Lung (tissue), 17 donors: ENCODE measurements at places on chromosomes 1 and 21. TPM values are rescaled to one million over a fixed set of nuclear protein-coding genes. Genes with fewer than 3 reads are reported as not detected.

DNA sequence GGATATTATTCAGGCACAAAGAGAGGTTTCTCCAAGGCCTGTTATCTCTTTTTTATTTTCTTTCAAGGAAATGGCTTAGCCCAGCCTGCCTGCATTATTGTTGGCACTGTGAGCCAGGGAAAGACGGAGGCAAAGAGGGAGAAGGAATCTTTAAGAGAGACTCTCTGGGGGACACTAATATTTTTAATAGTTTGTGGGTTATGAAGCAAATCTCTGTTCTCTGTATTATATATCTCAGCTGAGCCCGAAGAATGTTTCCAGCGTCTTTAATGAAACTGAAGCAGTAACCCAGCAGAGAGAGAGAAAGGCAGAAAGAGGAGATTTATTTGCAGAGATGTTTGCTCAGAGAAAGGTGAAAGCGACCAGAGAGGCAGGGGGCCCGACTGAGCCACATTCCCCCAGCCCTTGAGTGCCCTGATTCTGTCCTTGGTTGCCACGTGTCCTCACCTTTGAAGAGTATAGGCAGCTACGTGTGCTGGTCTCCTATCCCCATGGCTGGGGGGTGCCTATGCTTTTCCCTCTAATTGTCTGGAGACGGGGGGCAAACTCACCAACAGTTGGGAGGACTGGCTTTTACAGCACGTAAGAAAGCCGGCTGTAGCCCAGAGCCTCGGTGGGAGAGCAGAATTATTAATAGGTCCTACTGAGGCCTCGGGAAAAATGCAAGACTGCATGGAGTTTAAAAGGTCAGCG, 166.4 kb downstream of the TRABD2B start:
- no peak overlapping the region for H3K27ac ChIP-seq
- H3K36me3 ChIP-seq: no peaks in the 10 kb centered on the region
- H3K4me1 ChIP-seq: peaks cover 2% of the 10 kb centered on the region
- DNase-seq: no peak
- H3K4me3 ChIP-seq: no peak overlapping the region

DNA sequence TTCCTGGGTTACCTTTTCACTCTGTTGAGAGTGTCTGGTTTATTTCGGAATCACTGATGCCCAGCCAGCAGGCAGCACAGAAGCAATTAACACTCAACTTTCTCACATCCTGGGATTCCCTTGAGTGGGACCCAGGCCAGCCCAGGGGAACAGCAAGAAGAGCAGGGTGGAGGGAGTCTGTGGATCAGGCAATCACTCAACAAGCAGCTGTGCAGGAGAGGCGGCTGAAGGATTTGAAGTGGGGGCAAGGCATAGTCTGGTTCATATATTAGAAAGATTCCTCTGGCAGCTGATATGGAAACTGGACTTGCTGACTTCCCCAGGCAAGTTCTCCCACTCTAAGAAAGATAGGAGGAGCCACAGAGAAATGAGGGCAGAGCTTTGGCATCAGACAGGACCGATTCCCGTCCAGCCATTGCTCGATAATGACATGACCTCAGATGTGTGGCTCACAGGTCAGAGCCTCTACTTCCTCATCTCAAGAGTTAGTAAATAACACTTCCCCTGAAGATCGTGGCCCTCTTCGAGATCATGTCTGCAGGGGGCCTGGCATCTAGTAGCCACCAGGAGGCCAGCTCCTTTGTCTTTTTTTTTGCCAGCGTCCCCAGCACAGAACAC, 12.4 kb downstream of the EPHA8 start:
- no peaks in the 10 kb centered on the region for H3K4me1 ChIP-seq
- no peak for DNase-seq
- H3K4me3 ChIP-seq: no peak overlapping the region
- H3K27me3 ChIP-seq: no peaks in the 10 kb centered on the region
- H3K36me3 ChIP-seq: no peaks in the 10 kb centered on the region

DNA sequence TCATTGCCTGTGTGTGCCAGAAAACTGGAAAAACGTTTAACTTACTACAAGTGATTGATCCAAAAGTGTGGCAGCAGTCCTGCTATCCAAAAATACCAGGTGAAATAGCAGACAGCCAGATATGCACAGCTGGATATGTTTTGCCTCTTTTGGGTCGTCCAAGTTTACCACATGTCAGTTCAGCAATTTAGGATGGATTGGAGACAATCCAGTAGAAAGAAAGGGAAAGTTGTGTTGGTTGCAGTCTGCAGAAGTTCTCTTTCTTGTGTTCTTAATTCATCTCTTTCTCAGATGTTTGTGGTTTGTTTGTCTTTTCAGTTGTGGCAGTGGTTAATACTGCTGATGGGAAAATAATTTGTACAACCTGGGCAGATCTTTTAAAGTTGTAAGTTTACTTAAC, 645.0 kb downstream of the PTPRC start:
- no peaks in the 10 kb centered on the region for H3K27me3 ChIP-seq
- H3K4me1 ChIP-seq: no peaks in the 10 kb centered on the region
- H3K36me3 ChIP-seq: no peaks in the 10 kb centered on the region
- H3K4me3 ChIP-seq: no peak overlapping the region
- no peak overlapping the region for H3K27ac ChIP-seq
- DNase-seq: peak; percentile 18

DNA sequence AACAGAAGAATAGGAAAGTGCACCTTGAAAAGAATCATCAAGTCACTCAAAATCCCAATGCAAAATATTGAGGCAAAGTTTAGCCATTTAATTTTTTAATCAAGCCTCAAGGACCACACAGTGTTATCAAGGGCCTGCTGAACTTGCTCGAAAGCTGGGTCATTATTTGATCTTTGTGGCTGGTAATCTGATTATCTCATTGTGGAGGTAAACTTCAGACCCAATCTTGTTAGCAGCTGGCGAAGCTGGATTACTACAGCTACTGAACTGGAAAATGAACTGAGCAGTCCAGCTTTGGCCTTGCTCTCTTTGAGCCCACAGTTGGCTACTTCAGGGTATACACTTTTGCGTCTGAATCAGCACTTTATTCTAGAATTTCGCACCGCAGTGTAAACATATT, 94.4 kb downstream of the BARHL2 start:
- H3K27ac ChIP-seq: no peak overlapping the region
- no peaks in the 10 kb centered on the region for H3K27me3 ChIP-seq
- no peaks in the 10 kb centered on the region for H3K4me1 ChIP-seq
- no peaks in the 10 kb centered on the region for H3K36me3 ChIP-seq

- H3K4me1 ChIP-seq: no peaks in the 10 kb centered on the region
- H3K36me3 ChIP-seq: peaks cover 8% of the 10 kb centered on the region
- no peak overlapping the region for H3K27ac ChIP-seq
Measured at GRCh38 chr1:21220815-21221214, 44.1 kb upstream of the EIF4G3 start.

DNA sequence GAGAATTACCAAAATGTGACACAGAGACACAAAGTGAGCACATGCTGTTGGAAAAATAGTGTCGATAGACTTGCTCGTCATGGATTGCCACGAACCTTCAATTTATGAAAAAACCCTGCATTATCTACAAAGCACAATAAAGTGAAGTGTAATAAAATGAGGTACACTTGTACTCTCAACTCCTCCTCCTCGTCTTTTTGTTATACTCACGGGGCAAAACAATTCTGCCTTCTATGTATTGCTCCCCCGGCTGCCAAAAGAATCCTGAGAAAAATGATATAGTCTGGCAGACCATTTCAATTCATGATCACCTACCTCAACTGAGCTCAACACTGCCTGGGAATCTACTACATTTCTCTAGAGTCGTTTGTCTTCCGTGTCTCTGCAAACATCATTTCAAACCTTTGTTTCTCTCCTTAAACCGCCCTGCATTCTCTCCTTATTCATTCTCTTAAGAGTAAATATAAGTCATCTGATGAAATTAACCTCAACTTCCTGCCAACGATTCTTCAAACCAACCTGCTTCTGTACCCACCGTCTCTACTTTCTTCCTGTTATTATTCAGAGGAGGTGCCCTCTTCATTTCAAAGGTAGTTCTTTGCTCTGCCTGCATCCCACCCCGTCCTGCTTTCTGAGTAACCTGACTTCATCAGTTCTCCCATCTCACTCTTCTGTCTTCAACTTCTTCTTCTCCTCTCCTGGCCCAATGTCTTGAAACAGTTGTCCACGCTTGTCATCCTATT, 12.9 kb upstream of the IL19 start:
- peaks cover 2% of the 10 kb centered on the region for H3K27me3 ChIP-seq
- no peak for DNase-seq
- no peak overlapping the region for H3K27ac ChIP-seq
- H3K36me3 ChIP-seq: no peaks in the 10 kb centered on the region
- H3K4me1 ChIP-seq: no peaks in the 10 kb centered on the region

DNA sequence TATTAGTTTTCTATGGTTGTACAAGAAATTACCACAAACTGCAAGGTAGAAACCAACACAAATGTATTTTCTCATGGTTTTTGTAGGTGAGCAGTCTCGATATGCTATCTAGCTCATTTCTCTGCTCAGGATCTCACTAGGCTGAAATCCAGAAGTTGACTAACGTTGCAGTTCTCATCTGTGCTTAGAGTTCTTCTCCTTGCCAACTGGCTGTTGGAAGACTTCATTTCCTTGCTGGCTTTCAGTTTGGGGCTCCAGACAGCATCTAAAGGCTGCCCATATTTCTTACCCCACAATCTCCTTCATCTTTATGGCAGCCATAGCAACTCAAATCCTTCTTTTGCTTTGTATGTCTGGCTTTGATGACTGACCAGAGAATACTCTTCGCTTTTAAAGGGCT, 362.6 kb upstream of the ADGRL4 start:
- H3K27me3 ChIP-seq: no peaks in the 10 kb centered on the region
- no peak overlapping the region for H3K4me3 ChIP-seq
- H3K27ac ChIP-seq: no peak overlapping the region
- no peaks in the 10 kb centered on the region for H3K4me1 ChIP-seq
- DNase-seq: no peak

The CITED4 gene
- total RNA-seq: 7.4 TPM

The OPTC gene
- total RNA-seq: not detected

The CASQ1 gene
- total RNA-seq: 0.25 TPM

The FAM72C gene
- total RNA-seq: 1.5 TPM
